COLO829 (cell line): ENCODE measurements at places on chromosomes 1 and 21.

GRCh38 chr1:23362218-23362713 is 7.4 kb downstream of the ZNF436 start:
- no peak for DNase-seq

- no peak for DNase-seq
These were observed 130.4 kb downstream of the SETD4 start for GRCh38 chr21:35929901-35930300.

GRCh38 chr1:218991089-218991488 is 182.6 kb upstream of the LYPLAL1 start:
- no peak for DNase-seq

- DNase-seq, result no peak
These were observed 88.8 kb downstream of the TNNI3K start for GRCh38 chr1:74323937-74324473.

DNA sequence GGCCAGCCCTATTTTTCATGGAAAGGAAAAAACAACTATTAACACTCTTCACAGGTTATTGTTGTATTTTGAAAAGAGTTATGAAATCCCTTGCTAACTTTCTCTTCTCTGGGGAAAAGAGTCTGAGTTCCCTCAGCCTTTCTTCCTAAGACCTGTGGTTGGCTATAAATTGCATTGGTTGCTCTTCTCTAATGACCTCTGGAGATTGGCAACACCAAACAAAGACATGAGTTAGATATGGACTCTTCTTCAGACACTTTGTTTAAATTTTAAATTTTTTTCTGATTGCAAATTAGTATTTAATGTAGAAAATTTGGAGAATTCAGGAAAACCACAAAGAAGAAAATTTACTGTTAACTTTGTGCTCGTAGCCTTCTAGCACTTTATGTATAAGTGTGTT is 275.7 kb downstream of the PBX1 start:
- DNase-seq, result no peak

DNA sequence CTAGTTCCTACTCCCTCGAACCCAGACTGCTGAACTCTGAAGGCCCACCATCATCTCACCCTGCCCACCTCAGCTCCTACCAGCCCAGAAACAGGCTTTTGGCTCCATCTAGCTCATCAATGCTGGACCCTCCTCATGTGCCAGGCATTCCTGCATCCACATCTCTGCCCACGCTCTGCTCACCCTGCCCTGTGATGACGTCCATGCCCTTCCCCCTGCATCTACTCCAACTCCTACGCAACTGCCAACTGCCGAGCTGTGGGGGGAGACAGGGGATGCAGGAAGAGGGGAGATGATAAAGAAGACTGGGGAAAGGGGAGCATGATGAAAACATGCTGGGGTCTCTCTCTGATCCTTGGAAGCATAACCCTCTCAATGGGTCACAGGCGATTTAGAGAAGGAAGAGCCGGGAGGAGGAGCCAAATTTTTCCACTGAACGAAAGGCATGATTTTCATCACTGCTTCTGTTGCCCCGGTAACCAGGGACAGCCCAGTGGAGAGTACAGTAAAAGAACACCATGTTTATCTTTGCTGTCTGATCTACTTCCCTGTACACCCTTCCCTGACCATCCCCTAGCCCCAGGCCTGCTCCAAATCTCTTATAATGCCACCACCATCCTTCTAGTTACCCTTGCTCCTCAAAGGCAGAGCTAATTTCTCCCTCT is 44.3 kb downstream of the CD34 start:
- DNase-seq, result no peak

DNA sequence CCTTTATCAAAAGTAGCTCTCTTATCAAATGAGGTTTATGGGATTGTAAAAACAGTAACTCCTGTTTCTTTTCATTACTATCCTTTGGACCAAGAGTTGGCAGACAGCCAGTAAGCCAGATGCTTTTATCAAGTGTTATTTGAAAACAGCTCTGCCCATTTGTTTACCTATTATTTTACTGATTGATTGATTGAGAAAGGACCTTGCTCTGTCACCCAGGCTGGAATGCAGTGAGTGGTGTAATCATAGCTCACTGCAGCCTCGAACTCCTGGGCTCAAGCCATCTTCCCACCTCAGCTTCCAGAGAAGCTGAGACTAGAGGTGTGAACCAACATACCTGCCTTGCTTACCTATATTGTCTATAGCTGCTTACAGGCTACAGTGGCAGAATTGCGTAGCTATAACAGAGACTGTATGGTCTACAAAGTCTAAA is 3.6 kb downstream of the PRKAB2 start:
- DNase-seq, result no peak

GRCh38 chr1:16143566-16144324 is 12.1 kb downstream of the EPHA2 start:
- no peak for DNase-seq

GRCh38 chr1:230883967-230884366 is 15.6 kb upstream of the C1orf198 start:
- DNase-seq, result no peak

DNA sequence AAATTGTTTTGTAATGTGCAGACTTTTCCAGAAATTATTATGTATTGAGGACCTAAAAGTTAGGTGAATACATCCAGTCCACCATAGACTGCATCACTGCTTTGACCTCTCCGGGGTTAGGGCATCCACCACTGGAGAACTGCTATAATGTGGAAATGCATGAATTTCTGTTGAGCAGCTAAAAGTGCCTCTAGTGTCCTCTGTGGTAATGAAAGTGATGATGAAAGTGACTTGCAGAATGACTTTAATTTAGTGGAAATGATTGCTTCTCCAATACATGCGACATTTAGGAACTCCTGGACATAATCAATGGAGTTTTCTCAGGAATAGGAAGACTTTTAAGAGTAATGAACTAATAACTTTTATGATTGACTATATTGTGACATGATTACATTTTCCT is 170.8 kb downstream of the LBR start:
- DNase-seq, result no peak

GRCh38 chr1:86502721-86503405 is 34.1 kb downstream of the CLCA1 start:
- DNase-seq, result no peak
